Activated CD4-positive, alpha-beta T cell treated with anti-CD3 and anti-CD28 coated beads for 36 hours (primary cell): ENCODE measurements at places on chromosomes 3 and 15. TPM values are rescaled to one million over a fixed set of nuclear protein-coding genes. Genes with fewer than 3 reads are reported as not detected.

Gene CCDC54
- total RNA-seq, result not detected

Gene ADIPOQ
- not detected for total RNA-seq

DNA sequence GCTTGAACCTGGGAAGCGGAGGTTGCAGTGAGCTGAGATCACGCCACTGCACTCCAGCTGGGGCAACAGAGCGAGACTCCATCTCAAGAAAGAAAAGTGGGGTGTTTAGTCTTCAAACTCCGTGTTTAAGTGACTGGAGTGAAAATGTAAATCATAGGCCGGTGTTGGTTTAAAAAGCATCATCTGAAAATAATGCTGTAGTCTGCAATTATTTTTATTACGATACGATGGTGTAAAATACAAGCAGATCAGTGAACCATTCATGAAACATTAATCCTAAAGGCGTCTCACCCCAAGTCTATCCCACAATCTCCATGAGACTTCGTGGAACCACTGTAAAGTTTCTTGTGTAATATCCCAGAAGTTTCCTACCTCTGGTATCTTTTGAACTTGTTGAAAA, 6.3 kb downstream of the CTNNB1 start:
- no peaks in the 10 kb centered on the region for H3K27me3 ChIP-seq
- DNase-seq, result no peak
- H3K27ac ChIP-seq, result peak overlapping the region; percentile 45
- no peak overlapping the region for H3K4me3 ChIP-seq
- H3K36me3 ChIP-seq, result peaks cover 27% of the 10 kb centered on the region

- H3K4me1 ChIP-seq, result no peaks in the 10 kb centered on the region
- H3K36me3 ChIP-seq, result no peaks in the 10 kb centered on the region
- DNase-seq, result no peak
- H3K27me3 ChIP-seq, result no peaks in the 10 kb centered on the region
- no peak overlapping the region for H3K4me3 ChIP-seq
- no peak overlapping the region for H3K27ac ChIP-seq
Measured at GRCh38 chr3:60742606-60743145, 508.6 kb downstream of the FHIT start.

GRCh38 chr15:86558252-86558651, 478.6 kb downstream of the AGBL1 start:
- no peaks in the 10 kb centered on the region for H3K4me1 ChIP-seq
- H3K36me3 ChIP-seq, result no peaks in the 10 kb centered on the region
- H3K27me3 ChIP-seq, result no peaks in the 10 kb centered on the region
- no peak overlapping the region for H3K4me3 ChIP-seq
- DNase-seq, result no peak

DNA sequence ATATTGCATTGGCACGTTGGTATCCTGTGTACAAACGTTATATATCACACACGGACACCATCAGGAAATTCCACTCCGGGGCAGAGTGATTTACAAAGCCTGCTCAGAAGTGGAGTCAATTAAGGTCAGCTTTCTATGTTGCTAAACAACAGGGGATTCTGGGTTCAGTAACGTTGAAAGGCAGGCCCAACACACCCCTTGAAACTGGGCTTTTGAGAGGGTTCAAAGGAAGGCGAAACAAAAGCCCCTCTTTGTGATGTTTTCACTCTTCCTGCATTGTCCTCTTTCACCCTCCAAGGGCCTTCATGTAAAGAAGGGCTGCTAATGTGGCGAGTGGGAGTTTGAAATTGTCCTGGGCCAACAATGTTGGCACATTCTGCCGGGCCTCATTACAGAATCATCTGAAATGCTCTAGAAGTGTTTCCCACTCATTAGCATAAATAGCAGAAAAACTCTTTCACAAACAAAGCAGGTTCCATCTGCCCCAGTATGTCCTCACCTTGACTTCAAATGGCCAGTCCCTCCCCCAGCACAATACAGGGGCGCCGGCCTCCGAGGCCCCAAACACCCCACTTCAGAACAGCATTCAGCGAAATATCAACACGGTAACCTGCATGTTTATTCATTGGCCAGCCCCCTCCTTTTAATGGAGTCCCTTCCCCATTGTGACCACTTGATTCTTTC, 76.4 kb downstream of the HES1 start:
- peaks cover 2% of the 10 kb centered on the region for H3K27me3 ChIP-seq
- H3K27ac ChIP-seq, result no peak overlapping the region
- H3K36me3 ChIP-seq, result no peaks in the 10 kb centered on the region
- no peak overlapping the region for H3K4me3 ChIP-seq

GRCh38 chr15:39961051-39961450, 27.1 kb downstream of the EIF2AK4 start:
- no peak overlapping the region for H3K27ac ChIP-seq
- no peak for DNase-seq
- H3K4me3 ChIP-seq, result no peak overlapping the region

Gene SLITRK3
- total RNA-seq, result not detected
